ENCODE measurements at places on chromosomes 1 and 21. TPM values are rescaled to one million over a fixed set of nuclear protein-coding genes. Genes with fewer than 3 reads are reported as not detected.

GRCh38 chr1:202578565-202578964 lies 131.7 kb downstream of the SYT2 start:
- H3K4me1 ChIP-seq = no peaks in the 10 kb centered on the region
- H3K27me3 ChIP-seq = no peaks in the 10 kb centered on the region
- no peak for DNase-seq
- no peak overlapping the region for H3K4me3 ChIP-seq

- no peak overlapping the region for H3K4me3 ChIP-seq
- no peaks in the 10 kb centered on the region for H3K4me1 ChIP-seq
- H3K36me3 ChIP-seq = no peaks in the 10 kb centered on the region
- H3K27me3 ChIP-seq = no peaks in the 10 kb centered on the region
- no peak for DNase-seq
Observed at GRCh38 chr1:68329096-68329835, 96.9 kb upstream of the WLS start.

- no peaks in the 10 kb centered on the region for H3K27me3 ChIP-seq
- DNase-seq = no peak
- H3K4me3 ChIP-seq = no peak overlapping the region
- H3K27ac ChIP-seq = no peak overlapping the region
Observed at GRCh38 chr1:52906135-52906603, 15.4 kb downstream of the ECHDC2 start.

DNA sequence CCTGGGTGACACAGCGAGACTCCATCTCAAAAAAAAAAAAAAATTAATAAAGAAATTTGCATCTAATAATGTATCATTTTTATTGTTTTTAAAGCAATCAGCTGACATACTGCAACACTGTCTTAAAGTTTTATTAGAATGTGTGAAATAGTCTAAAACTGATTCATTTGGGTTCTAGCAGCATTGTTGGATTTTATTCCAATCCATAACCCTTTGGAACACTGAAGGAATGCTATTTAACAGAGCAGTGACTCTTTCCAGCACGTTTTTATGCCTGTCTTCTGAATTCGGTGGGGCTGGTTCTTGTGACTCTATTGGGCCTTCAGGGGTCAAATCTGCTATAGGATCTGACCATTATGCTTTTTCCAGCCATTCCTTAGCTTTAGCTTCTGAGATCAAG lies 18.2 kb upstream of the FMO4 start:
- no peaks in the 10 kb centered on the region for H3K4me1 ChIP-seq
- H3K36me3 ChIP-seq = no peaks in the 10 kb centered on the region
- H3K4me3 ChIP-seq = no peak overlapping the region
- no peak overlapping the region for H3K27ac ChIP-seq
- DNase-seq = no peak

DNA sequence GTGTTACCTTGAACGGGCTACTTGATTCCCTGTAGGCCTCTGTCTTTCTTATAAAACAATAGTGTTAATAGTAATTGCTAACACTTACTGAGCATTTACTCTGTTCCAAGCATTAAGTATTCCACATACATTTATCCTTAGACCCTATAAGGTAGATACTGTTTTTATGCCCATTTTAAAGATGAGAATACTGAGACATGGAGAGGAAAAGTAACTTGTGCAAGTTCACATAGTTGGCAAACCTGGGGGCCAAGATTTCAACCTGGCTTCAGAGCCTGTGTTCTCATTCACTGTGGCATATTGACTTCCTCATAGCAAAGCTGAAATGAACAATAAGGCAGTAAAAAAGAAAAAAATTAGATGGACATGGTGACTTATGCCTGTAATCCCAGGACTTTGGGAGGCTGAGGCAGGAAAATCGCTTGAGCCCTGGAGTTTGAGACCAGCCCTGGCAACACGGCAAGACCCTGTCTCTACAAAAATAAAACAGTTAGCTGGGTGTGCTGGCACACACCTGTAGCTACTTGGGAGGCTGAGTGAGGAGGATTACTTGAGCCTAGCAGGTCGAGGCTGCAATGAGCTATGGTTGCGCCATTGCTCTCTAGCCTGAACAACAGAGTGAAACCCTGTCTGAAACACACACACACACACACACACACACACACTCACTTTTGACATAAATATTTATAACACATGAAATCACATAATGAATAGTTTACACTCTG lies 19.6 kb upstream of the HMGN2 start:
- peaks cover 48% of the 10 kb centered on the region for H3K36me3 ChIP-seq
- no peaks in the 10 kb centered on the region for H3K4me1 ChIP-seq
- no peak overlapping the region for H3K4me3 ChIP-seq
- H3K27me3 ChIP-seq = no peaks in the 10 kb centered on the region

DNA sequence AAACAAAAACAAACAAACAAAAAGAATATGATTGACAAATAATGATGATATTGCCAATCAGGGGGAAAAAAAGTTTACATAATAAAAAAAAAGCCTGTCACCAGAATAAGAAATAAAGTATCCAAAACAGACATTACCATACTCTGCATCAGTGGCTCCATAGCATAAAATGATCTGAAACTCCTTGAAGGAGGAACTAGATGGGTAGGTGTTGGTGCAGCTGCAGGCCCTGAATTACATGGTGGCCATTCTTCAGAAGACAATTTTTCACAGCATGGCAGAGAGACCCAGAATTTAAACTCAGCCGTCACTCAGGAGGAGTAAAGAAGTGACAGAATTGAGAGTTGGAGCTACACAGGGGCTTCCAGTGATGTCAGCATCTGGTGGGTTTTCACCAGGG lies 60.2 kb downstream of the GLUL start:
- no peak overlapping the region for H3K27ac ChIP-seq
- H3K4me3 ChIP-seq = no peak overlapping the region
- H3K4me1 ChIP-seq = no peaks in the 10 kb centered on the region
- DNase-seq = no peak
- H3K27me3 ChIP-seq = no peaks in the 10 kb centered on the region
- H3K36me3 ChIP-seq = no peaks in the 10 kb centered on the region

- no peaks in the 10 kb centered on the region for H3K4me1 ChIP-seq
- H3K4me3 ChIP-seq = no peak overlapping the region
- H3K27ac ChIP-seq = no peak overlapping the region
- H3K36me3 ChIP-seq = peaks cover 22% of the 10 kb centered on the region
Observed at GRCh38 chr1:243558576-243558975, 291.5 kb downstream of the AKT3 start.

GRCh38 chr1:238581332-238581731 lies 690.6 kb upstream of the ZP4 start:
- H3K36me3 ChIP-seq = no peaks in the 10 kb centered on the region
- no peak overlapping the region for H3K4me3 ChIP-seq
- H3K27ac ChIP-seq = no peak overlapping the region
- no peak for DNase-seq

DNA sequence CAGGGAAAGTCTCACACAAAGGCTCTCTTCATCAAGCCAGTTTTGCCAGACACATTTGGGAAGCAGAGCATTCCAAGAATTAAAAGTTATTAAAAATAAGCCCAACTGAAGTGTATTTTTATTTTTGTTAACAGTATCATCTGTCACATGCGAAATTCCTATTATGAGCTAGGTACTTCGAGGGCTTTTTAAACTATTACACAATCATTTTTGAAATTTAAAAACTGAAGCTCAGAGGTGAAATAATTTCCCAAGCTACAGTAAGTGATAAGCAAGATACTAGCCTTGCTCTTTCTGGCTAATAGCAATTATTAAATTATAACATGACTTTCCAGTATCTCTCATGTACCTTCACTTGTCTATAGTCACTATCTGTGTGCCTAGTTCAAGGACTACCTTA lies 12.0 kb upstream of the NRAS start:
- H3K27ac ChIP-seq = no peak overlapping the region
- H3K4me1 ChIP-seq = no peaks in the 10 kb centered on the region

The CFAP141 gene
- total RNA-seq = not detected

All from T-cell (primary cell).